ENCODE measurements at places on chromosomes 6 and 20.

GRCh38 chr20:23637282-23638221 is at the start of gene CST3:
Gene CST3 (minus strand): TSS chr20:23637955. CDS start chr20:23637862, 93 bp downstream.
- H3K4me3 ChIP-seq, result peak within 1 kb of the TSS; percentile 51
- peak; percentile 45 for DNase-seq
- H3K27ac ChIP-seq, result peak within 1 kb of the TSS; percentile 89
- peaks cover 16% of the 10 kb centered on the region for H3K4me1 ChIP-seq
- H3K36me3 ChIP-seq, result no peaks in the 10 kb centered on the region
- peaks cover 9% of the 10 kb centered on the region for H3K27me3 ChIP-seq

DNA sequence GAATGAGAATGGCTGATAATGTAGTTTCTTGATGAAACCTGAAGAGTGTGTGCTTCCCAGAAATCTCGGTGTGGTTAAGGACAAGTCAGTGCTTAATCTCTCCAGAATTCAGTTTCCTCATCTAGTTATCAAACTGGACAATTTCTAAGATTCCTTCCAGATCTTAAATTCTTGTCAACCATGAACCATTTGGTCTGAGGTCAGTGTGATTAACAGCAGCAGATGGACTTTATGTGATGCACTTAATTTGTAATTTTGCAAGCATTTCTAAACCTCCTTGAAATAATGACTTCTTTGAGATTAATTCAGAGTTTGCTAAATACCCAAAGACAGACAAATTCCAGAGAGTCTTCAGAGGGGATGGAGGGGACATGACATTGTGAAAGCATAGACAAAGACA is 160.3 kb downstream of the KIF16B start:
- no peaks in the 10 kb centered on the region for H3K4me1 ChIP-seq
- H3K4me3 ChIP-seq, result no peak overlapping the region
- H3K36me3 ChIP-seq, result no peaks in the 10 kb centered on the region

DNA sequence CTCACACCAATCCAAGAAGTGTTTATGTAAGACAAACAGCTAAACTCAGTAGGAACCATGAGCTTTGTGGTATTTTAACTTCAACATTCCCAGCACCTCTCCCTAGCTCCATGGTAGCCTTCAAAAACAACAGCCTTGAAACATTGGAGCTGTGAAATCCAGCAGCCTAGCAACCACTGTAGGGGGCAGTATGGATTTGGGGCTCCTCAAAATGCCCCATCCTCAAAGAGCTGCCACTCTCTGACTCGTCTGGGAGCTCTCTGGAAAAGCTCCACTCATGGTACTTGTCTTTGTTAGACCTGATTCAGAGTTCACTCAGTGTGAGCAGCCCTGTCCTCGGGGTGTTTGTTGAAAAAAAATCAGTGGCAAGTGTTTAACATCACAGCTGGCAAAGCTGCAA is 82.9 kb downstream of the KIF6 start:
- no peaks in the 10 kb centered on the region for H3K36me3 ChIP-seq
- no peak for DNase-seq
- no peaks in the 10 kb centered on the region for H3K4me1 ChIP-seq
- H3K4me3 ChIP-seq, result no peak overlapping the region

GRCh38 chr6:146915671-146916127 is 288.5 kb upstream of the STXBP5 start:
- DNase-seq, result no peak
- no peaks in the 10 kb centered on the region for H3K36me3 ChIP-seq
- no peak overlapping the region for H3K27ac ChIP-seq
- H3K27me3 ChIP-seq, result no peaks in the 10 kb centered on the region
- H3K4me1 ChIP-seq, result no peaks in the 10 kb centered on the region
- no peak overlapping the region for H3K4me3 ChIP-seq

- no peak for DNase-seq
- H3K27me3 ChIP-seq, result no peaks in the 10 kb centered on the region
- no peaks in the 10 kb centered on the region for H3K4me1 ChIP-seq
- H3K27ac ChIP-seq, result no peak overlapping the region
Observed at GRCh38 chr20:57756921-57757320, 47.1 kb upstream of the PMEPA1 start.
